CD8-positive, alpha-beta T cell (primary cell): ENCODE measurements at places on chromosomes 3 and 15.

DNA sequence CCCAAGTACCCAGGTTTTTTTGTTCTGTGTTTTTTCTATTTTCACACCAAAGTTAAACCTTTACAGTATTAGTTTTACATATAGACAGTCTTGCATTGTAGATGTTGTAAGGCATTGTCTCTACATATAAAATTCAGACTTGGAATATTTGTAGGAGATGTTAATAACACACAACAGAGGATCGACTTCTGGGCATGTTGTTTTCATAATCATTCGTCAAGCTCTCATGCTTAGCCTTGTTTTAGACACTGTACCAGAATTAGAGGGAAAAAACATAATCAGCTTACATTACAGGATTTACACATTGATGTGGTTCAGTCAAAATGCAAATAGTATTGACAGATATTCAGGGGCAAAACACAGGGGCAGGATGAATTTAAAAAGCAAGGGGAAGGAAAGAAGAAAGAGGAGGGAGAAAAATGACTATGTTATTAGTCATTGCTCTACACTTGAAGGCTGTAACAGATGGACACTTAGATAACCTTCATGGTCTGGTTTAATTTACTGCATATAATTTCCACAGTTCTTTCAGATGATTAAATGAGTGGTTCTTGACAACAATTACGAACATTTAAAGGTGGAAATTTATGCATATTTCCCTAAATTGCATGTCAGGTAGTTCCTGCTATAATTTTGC lies 7.5 kb downstream of the CMSS1 start:
- DNase-seq = no peak

DNA sequence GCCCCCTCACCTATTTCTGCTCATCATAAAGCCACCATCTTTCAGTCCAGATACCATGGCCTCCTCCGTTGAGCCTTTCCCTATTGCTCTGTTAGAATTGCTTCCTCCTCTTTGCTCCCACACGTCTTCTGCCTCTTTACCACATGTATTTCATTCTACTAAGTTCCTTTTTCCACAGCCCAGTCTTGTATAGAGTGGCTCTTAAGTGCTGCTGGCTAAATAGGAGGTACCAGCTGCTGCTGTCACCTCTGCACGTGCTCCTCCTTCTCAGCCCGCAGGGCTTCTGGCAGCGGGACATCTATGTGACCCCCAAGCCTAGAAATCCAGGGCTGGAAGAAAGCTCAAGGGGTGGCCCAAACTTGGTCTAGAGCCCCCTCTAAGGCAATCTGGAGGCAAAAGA lies 38.8 kb upstream of the PLXND1 start:
- no peak for DNase-seq

DNA sequence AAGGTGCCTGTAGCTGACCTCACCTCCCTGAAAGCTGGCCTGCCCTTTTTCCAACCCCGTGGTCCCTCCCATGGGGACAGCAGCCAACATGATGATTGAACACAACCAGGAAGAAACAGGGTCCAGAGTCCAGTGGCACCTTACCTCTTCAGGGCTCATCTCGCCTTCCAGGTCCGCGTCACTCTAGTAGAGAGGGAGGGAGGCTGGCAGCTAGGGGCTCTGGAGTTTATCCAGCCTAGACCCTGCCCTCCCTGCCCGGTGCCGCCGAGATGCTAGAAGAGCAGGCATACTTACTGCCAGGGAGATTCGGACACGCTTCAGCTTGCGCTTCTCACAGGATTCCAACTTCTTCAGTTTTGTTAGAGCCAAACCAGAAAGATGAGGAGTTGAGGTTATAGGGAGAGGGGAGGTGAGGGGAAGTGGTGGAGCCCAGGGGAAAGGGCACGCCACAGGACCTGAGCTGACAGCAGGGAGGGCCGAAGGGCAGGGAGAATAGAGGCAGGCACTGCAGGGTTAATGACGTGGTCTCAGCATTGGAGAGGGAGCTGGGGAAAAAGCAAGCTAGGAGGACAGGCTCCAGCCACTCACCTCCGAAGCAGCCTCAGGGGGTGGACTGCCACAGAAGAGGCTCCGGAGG lies 9.1 kb downstream of the CLCN2 start:
- no peak for DNase-seq

DNA sequence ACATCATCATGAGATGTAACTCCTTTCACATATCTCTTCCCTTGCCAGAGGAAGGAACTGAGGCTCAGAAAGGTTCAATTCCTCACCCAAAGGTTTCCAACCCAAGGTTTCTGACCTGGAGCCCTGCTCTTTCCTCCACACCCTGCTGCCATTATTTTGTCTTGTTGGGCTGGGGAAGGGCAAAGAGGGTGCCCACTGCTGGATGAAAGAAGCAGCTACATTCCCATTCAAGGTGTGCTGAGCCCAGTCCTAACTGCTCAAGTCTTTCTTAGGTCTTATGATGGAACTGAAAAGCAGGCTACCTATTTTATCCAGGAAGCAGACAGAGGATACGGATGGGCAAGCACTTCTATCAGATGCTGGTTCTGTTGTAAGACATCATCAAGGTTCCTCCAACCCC lies 258.0 kb upstream of the CTDSPL start:
- DNase-seq = no peak

DNA sequence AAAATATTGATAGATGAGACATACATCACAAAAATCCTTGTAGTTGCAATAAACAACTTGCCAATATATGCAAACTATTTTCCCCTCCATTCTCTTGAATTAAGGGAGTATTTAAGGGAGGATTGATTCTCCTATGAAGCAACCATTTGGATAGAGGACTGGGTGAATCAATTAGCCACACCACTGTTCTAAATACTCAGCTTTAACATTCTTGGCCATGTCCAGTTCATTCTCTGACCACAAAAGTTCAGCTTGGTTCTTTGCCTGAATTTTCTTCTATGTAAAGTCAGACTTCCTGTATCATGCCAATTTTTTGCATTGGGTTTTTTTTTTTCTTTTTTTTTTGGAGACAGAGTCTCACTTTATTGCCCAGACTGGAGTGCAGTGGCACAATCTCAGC lies 15.8 kb upstream of the SEC11A start:
- DNase-seq = no peak

DNA sequence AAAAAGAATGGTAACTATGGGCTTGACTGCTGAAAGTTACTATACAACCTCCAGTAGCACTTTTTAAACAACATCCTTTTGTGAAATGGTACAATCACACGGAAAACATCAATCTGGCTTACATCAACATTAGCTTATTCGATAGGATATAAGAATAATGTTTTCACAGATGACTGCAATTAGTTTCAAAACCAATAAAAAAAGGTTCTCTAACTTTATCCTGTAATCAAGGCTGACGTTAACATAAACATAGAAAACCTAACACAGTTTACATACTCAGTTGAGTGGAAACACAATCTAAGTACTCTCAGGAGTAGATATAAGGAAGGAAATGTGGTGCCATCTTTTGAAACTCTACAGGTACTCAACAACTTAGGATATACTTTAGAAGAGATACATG lies 102.2 kb downstream of the DLG1 start:
- no peak for DNase-seq

GRCh38 chr3:46670000-46670890 lies 23.2 kb downstream of the ALS2CL start:
- no peak for DNase-seq

DNA sequence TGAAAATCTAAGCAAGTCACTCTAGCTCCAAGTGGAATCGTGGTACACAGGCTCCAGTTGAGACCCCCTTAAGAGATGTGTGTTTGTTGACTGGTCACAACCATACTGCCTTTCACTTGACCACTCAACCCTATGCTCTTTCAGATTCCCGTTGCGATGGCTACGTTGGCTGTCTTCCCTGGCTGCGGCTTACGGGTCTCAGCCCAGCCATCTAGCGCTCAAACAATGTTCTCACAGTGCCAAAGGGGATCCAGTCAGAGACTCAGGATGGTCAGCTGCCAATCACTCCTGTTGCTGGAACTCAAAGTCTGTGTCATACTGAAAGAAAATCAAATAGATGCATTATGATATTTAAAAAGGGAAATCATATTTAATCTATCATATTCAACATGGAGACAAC lies 237.6 kb downstream of the ITPR1 start:
- no peak for DNase-seq

- DNase-seq = no peak
These were observed 14.2 kb downstream of the NR1D2 start for GRCh38 chr3:23959135-23959900.

GRCh38 chr3:136404056-136404455 lies 153.9 kb downstream of the PCCB start:
- no peak for DNase-seq

DNA sequence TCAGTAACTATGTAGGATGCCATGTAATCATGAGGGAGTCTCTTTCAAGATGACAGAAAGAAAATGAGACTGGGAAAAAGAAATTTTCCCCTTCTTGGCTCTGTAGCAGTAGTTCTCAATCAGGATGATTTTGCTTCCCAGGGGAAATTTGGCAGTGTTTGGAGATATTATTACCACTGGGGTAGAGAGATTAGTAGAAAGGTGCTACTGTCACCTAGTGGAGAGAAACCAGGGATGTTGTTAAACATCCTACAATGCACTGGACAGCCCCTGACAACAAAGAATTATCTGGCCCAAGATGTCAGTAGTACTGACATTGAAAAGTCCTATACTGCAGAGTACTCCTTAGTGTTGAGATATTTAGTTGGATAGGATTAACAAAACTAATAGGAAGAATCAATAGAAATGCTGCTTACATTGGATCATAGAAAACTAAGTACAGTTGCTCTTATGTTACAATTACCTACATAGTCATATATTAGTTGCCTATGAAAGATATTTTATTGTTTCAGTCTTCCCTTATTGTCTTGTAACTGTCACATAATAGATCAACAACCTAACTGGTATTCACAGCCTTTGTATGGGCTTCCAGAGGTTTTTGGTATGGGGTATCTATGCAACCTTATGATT lies 433.3 kb downstream of the RAP2B start:
- DNase-seq = no peak

DNA sequence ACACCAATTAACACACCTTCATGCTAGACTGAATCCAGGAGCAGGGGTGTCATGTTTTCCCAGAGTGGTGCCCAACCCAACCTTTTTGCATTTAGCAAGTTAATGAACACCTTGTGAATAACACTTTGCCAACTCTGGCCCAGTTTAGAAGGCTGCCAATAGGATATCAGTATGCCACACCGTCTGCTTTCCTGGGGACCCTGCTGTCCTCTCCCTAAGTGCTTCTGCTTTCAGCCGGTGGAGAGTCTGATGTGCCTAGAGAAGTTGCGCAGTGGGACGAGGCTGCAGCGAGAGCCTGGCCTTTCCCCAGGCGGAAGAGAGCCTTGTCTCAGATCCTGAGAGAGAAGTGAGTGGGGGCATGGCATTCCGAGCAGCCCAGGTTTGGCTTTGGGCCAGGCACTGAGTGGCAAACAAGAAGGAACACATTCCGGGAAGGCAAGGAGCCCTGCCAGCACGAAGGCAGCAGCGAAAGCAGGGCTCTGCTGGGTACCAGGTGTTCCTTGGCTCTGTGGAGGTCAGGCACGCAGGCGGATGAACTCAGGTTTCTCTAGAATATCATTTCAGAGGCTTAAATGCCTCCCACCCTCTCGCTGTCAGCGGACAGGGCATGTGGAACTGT lies 36.9 kb downstream of the SENP8 start:
- no peak for DNase-seq

GRCh38 chr3:190831225-190831624 lies 31.3 kb downstream of the GMNC start:
- DNase-seq = no peak

GRCh38 chr3:188881954-188882641 lies 289.7 kb upstream of the TPRG1 start:
- DNase-seq = no peak

- no peak for DNase-seq
These were observed 171.5 kb upstream of the LINGO1 start for GRCh38 chr15:77804210-77804609.

GRCh38 chr3:152334761-152335160 lies 66.0 kb downstream of the MBNL1 start:
- DNase-seq = no peak

- DNase-seq = no peak
These were observed 74.5 kb upstream of the ZPLD1 start for GRCh38 chr3:102360183-102360860.

DNA sequence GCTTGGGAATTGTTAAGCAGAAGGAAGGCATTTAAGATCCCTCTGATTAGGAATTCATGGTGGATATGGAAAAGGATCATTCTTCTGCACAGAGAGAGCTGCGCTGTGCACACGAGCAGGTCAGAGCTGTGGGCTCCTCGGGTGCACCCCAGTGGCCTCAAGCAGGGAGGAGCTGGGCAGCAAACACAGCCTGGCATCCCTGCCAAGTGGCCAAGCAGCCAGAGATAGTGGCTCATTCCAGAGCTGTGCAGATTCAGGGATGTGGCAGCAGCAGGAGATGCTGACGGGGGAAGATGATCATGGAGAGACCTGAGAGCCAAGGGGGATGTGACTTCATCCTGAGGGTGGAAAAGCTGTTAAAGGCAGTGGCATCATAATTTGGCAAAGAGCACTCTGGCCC lies 55.9 kb downstream of the LRRK1 start:
- DNase-seq = no peak

DNA sequence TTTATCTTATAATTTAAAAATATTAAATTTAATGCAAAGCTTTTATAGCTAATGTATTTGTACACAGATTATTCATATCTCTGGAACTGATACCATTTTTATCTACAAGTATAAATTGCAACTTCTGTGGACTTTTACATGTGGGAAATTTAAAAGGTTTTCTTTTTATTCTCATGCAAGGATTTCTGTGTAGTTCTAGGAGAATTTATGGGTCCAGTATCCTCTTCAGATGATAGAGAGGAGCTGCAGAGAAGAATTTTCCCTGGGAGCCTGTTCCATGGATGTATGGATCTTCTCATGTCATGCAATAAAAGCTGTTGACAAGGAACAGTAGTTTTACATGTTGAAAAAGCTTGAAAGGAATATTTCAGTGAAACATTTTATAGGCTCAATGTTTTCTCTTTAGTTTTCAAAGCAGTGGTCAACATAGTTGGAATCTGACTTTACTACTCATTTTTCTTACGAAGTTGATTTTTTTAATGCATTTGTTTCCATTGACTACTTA lies 119.7 kb downstream of the MCTP2 start:
- DNase-seq = no peak

GRCh38 chr3:159634483-159634882 lies 354.2 kb upstream of the IL12A start:
- no peak for DNase-seq

DNA sequence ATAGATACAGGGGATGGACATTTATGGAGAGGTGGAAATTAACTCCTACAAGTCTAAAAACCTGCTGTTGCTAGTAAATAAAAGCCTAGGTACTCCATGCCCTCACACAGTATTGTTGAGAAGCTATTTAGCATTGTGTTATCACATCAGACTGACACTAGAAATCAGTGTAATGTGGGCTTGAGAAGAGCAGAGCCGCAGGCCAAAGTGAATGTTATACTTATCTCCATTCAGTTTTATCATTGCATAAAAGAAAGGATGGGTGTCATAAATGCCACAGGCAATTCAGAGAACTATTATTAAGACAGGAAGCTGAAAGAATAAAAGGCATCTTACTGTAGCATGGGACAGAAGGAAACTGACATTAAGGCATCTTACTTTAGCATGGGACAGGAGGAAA lies 13.7 kb upstream of the ISLR start:
- no peak for DNase-seq

DNA sequence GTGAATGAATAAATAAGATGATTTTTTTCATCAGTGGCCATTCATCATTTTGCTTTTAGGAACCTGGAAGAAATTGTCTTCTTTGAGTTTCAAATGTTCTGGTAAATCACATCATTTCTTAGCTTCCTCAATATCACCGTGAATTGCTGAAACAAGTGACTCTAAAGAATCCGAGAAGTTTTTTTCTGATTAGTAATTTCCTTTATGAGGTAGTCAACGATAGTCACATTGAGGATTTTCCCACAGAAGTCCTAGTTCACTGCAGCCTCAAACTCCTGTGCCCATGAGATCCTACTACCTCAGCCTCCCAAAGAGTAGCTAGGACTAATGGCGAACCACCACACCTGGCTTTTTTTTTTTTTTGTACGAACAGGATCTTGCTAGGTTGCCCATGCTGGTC lies 3.6 kb upstream of the TMPRSS7 start:
- no peak for DNase-seq
